ENCODE measurements at places on chromosomes 7 and 10. TPM values are rescaled to one million over a fixed set of nuclear protein-coding genes. Genes with fewer than 3 reads are reported as not detected.

Gene ZP3
- total RNA-seq = 1.4 TPM

Gene MET
- 2.8 TPM for total RNA-seq

Gene GATA3
- total RNA-seq = 0.69 TPM

Gene CPA4
- 1.4 TPM for total RNA-seq

Gene CEP55
- total RNA-seq = 4.6 TPM

Gene FAM25A
- not detected for total RNA-seq

Gene ANKRD61
- 0.46 TPM for total RNA-seq

Gene ITPRID1
- total RNA-seq = 0.23 TPM

Gene TMEM196
- total RNA-seq = 28.6 TPM

Gene HIF1AN
- total RNA-seq = 20.5 TPM

Gene PRKCQ
- total RNA-seq = 5.3 TPM

Gene ERVW-1
- total RNA-seq = not detected

Gene IL6
- total RNA-seq = not detected

Gene MYL10
- not detected for total RNA-seq

Gene GRM8
- 28.4 TPM for total RNA-seq

Gene PRKG1
- total RNA-seq = 29.5 TPM

Gene ADAM12
- 8.8 TPM for total RNA-seq

Gene ADARB2
- total RNA-seq = 9.0 TPM

Gene ARHGEF35
- total RNA-seq = 1.4 TPM

Gene GPR26
- 13.8 TPM for total RNA-seq

Gene IFIT1
- total RNA-seq = 17.1 TPM

Gene LIPM
- total RNA-seq = not detected

Gene DDX56
- total RNA-seq = 39.7 TPM

Gene OPN1SW
- total RNA-seq = not detected

Gene CPXM2
- 4.8 TPM for total RNA-seq

Gene MMP21
- total RNA-seq = 0.46 TPM

Gene CDH23
- 8.1 TPM for total RNA-seq

Gene GLI3
- total RNA-seq = 5.1 TPM

Gene HYAL4
- not detected for total RNA-seq

Gene PON1
- 1.2 TPM for total RNA-seq

Gene INMT
- total RNA-seq = 0.23 TPM

Gene TWNK
- 5.5 TPM for total RNA-seq

Gene FOXI2
- not detected for total RNA-seq

Gene ZNF425
- total RNA-seq = 5.8 TPM

Gene CYP2C19
- not detected for total RNA-seq
